ENCODE measurements at places on chromosomes 16 and 17.

DNA sequence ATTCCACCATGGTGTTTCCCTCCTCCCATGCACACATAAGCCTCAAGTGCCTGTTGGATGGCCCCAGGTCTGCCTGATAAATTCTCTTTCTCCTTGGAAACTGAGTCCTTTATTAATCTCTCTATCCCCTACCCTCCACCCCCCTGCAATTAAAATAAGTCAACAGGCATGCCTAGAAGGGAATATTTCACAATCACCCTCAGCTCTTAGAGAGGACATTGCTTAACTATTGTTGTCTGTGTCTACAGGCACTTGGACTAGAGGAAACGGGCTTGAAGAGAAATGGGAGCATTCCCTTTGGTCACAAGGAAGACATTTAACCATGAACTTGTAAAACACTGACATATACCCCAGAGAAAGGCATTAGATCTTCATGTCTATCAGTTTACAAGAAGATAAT, 39.5 kb downstream of the RCVRN start:
- DNase-seq = no peak

DNA sequence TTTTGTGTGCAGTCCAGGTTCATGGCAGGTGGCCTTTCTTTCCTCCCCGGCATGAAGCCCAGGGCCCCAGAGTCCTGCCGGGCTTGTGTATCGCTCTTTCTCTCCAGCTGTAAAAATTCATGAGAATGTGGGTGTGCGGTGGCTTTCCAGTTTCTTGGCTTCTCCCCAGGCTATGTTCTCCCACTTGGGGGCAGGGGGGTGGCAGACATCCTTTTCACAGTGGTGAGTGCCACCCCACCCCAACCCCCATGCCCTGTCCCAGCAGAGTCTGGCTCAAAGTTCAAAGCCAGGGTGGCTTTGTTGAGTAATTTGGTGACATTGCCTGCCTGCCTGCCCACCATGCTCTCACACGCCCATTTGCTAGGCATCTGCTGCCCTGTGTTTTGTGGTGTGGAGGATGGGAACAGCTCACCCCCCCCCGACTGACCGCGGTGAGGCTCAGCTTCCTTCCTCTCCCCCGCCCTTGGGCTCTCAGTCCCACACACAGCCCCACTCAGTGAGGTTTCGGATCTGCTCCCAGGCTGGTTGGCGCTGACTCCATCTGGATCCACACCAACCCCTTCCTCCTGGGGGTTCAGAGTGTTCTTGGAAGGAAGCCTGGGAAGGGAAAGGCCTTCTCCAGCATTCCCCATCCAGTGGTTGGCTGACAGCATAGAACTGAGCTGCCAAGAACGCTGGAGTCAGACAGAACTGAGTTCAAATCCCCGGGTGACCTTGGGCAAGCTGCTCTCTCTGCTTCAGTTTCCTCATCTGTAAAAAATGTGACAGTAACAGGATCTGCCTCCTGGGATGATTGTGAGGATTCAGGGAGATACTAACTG, 36.0 kb downstream of the CHD9 start:
- no peak for DNase-seq

- DNase-seq = no peak
These were observed 48.5 kb downstream of the TEKT5 start for GRCh38 chr16:10646228-10646580.

DNA sequence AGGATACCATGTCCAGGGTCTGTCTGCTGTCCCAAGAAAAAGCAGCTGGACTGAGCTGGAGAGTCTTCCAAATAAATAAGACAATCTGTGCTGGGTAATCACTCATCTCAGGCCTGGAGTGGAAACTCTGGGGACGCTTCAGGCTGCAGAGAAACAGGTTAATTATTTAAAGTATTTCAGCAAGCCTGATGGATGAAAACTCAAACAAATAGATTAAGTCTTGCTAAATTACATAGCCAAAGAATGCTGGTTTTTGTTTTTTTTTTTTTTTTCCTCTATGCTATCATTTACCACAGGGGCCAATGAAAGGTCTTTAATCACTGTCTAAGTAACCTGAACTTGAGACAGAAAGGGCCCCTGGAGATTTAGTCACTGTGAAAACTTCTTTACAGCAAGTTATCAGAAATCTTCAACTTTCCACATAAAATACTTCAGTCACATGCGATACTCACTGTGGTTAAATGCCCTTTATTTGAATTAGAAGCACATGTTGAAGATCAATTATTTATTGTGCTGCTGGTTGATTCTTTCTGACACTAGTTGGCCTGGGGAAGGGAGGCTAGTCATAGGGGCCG, 31.0 kb upstream of the KCNJ2 start:
- DNase-seq = no peak
